Heart right ventricle (tissue), 16 donors: ENCODE measurements at places on chromosomes 7 and 10. TPM values are rescaled to one million over a fixed set of nuclear protein-coding genes. Genes with fewer than 3 reads are reported as not detected.

Gene PTTG1IP2
- total RNA-seq: not detected

Gene MPP7
- total RNA-seq: 14.8 TPM

Gene KLHDC10
- total RNA-seq: 31.3 TPM

Gene ABCC2
- 0.05 TPM for total RNA-seq

Gene RPEL1
- total RNA-seq: not detected

Gene DLX5
- total RNA-seq: not detected

Gene PTF1A
- not detected for total RNA-seq

Gene C7orf57
- total RNA-seq: 0.24 TPM

Gene CHCHD3
- total RNA-seq: 195 TPM

Gene FRMD4A
- 31.2 TPM for total RNA-seq

Gene CFAP69
- total RNA-seq: 1.0 TPM

Gene NUTM2E
- total RNA-seq: 0.09 TPM

Gene GIMAP8
- 13.5 TPM for total RNA-seq

Gene JCAD
- total RNA-seq: 18.3 TPM

Gene ELMO1
- total RNA-seq: 15.8 TPM

Gene SPDYE9
- not detected for total RNA-seq

Gene DNAJC12
- total RNA-seq: 4.3 TPM

Gene ADAM12
- 0.11 TPM for total RNA-seq

Gene ANKRD61
- not detected for total RNA-seq

Gene LRRN3
- total RNA-seq: 0.73 TPM

Gene BLOC1S2
- 20.7 TPM for total RNA-seq

Gene ZWINT
- 1.3 TPM for total RNA-seq
